GM12864 (cell line): ENCODE measurements at places on chromosomes 4 and X.

GRCh38 chr4:2365054-2365912 is 53.2 kb downstream of the ZFYVE28 start:
- no peak for DNase-seq

DNA sequence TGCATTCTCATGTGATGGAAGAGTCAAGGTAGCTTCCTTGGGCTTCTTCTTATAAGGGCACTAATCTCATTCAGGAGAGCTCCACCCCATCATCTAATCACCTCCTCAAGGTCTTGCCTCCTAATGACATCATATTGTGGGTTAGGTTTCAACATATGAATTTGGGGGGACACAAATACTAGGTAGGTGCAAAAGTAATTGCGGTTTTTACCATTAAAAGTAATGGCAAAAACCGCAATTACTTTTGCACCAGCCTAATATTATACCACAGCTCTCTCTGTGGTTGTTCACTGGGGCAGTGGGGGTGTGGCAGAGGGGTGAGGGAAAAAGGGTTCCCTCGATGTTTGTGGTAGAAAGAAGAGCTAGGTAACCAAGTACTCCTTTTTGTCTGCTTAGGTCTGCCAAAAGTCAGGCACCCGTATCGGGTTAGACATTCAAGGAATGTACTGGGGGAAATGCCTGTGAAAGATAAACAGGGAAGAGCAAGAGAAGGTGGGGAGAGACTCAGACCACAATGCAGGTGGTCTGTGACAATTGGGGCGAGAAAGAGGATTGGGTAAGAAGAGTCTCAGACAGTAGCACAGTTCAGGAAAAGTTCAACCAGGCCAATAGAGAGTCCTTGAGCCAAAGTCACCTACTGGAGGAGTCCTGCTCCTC is 78.9 kb upstream of the MTM1 start:
- no peak for DNase-seq

- DNase-seq: no peak
Observed at GRCh38 chrX:135408794-135409193, 12.9 kb upstream of the SMIM10L2A start.

DNA sequence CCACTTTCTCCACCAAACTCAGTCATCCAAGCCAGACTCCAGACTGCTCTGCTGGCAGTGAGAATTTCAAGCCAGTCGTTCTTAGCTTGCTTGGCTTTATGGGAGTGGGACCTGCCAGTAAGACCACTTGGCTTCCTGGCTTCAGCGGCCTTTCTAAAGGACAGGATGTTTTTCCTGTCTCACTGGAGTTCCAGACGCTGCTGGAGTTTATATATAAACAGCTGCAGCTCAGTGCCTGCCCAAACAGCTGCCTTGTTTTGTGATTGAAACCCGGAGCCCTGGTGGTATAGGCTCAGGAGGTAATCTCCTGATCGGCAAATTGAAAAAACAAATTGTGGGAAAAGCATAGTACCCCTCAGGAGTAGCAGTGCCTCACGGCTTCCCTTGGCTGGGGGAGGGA is 1165.8 kb upstream of the ADGRL3 start:
- DNase-seq: no peak

- no peak for DNase-seq
Observed at GRCh38 chrX:96386325-96386724, 298.3 kb upstream of the DIAPH2 start.

- DNase-seq: no peak
Observed at GRCh38 chr4:118953276-118953675, 64.6 kb downstream of the SYNPO2 start.
